ENCODE measurements at places on chromosomes 12 and 14.

- DNase-seq, result no peak
Observed at GRCh38 chr12:103036581-103037214, 79.2 kb downstream of the ASCL1 start.

- DNase-seq, result no peak
Observed at GRCh38 chr12:124188561-124189405, 106.1 kb upstream of the RFLNA start.

GRCh38 chr14:57273236-57273635 is 4.5 kb downstream of the AP5M1 start:
- no peak for DNase-seq

GRCh38 chr12:111443086-111443485 is 37.4 kb downstream of the SH2B3 start:
- DNase-seq, result peak; percentile 50

DNA sequence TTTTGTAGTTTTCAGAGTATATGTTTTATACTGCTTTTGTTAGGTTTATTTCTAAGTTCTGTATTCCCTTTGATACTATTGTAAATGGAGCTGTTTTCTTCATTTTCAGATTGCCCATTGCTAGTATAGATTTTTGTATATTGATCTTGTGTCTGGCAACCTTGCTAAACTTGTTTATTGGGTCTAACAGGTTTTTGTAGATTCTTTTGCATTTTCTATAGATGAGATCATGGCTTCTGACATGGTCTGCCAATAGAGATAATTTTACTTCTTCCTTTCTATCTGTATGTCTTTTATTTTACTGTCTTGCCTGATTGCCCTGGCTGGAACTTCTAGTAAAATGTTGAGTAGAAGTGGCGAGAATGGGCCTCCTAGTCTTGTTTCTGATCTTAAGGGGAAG is 40.3 kb downstream of the ANKRD9 start:
- DNase-seq, result no peak

DNA sequence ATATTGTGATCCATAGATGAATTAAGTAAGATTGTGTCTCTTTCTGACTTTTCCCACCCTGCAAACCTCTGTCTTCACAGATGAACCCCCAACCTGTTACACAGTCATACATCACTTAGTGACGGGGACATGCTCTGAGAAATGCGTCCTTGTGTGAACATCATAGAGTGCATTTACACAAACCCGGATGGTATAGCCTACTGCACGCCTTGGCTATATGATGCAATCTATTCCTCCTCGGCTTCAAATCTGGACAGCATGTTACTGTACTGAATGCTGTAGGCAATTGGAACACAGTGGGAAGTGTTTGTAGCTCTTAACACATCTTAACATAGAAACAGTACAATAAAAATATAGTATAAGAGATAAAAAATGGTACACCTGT is 7.4 kb upstream of the TESPA1 start:
- DNase-seq, result no peak

DNA sequence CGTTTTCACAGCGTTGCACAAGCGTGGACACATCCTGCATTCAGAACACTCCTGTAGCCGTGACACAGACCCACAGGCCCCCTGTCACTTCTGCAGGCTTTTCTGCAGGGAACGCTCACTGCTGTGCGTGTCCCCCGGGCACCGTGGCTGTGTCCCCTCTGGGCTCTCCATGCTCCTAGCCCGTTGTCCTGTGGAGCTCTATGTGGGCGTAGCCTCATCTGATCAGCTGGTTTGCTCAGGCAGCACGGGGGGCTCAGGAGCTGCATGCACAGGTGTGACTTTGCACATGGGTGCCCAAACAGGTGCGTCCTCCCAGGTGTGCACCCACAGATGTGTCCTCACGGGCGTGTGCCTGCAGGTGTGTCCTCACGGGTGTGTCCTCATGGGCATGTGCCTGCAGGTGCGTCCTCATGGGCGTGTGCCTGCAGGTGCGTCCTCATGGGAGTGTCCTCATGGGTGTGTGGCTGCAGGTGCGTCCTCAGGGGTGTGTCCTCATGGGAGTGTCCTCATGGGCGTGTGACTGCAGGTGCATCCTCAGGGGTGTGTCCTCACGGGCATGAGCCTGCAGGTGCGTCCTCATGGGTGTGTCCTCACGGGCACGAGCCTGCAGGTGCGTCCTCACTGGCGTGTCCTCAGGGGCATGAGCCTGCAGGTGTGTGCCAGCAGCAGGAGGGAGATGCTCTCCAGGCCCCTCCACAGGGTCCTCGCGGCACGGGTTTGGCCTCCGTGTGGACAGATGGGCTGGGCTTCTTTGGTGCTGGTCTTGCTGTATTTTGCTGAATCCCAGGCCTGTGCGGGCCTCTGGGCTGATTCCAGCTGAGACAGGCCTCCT is 17.5 kb downstream of the MTA1 start:
- no peak for DNase-seq

DNA sequence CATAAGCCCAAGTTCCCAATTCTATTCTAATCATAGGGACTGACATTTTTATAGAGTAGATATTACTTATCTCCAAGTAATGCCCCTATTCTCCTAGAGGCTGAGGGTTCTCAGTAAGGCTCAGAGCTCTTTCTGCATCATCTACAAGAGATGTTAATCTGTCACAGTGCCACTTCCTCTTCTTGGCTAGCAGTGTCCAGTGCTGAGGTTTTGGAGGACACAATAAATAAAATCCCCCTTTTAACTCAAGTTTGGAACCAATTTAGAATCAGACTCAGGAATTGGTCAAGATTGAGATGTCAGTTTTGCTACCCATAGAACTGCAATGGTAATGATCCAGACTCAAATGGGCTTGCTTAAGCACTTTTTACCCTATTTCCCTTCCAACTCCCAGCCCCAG is 154.1 kb upstream of the ARID2 start:
- DNase-seq, result no peak

- DNase-seq, result no peak
Observed at GRCh38 chr12:2574355-2574935, 220.3 kb upstream of the FKBP4 start.
